T-helper 2 cell treated with Interferon-gamma antibody and Interleukin-4, amounts not matched to agents 5 μg/mL and 100 μg/mL, for 36 hours (primary cell): ENCODE measurements at places on chromosomes 3 and 15.

DNA sequence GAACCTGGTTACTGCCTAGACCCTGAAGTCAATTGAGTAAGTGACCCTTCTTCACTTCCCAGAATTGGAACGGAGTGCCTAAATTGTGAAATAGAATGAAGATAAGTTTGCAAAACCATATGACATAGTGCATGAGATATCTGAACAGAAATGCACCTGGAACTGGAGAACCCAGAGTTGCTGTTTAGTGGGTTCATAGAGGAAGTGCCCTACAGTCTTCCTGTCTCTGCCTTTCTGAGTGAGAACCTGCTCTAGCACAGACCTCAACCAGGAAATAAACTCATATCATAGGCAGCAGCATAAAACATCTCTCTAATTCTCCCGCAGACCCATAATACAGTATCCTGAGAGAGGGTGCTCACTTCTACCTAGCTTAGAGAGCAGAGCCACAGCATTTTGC is 82.9 kb downstream of the EOMES start:
- peak; percentile 10 for DNase-seq

DNA sequence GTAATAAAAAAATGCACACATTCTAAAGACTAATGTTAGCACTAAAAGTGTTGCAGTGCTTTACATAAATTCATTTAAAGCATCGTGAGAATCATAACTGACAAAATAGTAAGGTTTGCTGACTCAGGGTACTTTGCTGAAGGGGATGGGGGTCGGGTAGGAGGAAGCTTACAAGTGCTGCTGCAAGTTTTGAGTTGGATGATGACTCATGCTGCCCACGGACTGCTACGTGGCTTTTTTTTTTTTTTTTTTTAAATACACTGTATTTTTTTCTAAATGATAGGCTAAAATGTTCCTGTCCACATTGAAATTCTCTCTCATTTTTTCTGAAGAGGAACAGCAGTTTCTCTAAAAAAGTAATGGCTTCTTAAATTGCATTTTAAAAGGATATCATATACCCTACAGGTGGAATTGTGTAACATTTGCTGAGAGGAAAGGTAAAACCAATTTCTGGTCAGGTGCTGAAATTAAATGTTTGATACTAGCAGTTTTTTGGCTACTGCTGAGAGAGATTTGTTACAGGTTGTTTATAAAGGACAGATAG is 2.2 kb downstream of the MAPK6 start:
- DNase-seq, result peak; percentile 73

DNA sequence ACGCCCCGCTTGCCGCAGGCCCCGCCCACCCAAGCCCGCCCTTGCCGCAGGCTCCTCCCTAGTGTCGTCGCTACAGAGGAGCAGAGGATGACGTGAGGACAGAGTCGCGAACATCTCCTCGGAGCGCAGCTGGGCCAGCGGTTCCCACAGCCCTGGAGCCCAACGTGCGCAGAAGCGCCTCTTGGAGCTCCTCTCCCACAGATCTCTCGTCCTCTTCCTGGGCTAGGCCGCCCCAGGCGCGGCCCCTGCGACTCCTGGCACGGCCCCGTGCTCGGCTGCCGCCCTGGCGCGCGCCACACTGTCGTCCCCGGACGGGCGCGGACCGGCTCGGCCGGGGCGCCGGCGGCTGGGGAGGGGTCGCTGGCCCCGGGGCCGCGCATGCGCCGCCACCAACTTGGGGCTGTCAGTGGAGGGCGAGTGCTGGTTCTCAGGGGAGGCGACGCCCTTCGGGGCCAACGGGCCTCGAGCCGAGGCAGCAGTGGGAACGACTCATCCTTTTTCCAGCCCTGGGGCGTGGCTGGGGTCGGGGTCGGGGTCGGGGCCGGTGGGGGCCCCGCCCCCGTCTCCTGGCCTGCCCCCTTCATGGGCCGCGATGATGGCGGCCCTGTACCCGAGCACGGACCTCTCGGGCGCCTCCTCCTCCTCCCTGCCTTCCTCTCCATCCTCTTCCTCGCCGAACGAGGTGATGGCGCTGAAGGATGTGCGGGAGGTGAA is at the start of gene TRPC1:
TRPC1 (plus strand) TSS at position 67 of the 714 bp plus-strand sequence; CDS start at position 593, 526 bp downstream.
- DNase-seq, result peak; percentile 75

DNA sequence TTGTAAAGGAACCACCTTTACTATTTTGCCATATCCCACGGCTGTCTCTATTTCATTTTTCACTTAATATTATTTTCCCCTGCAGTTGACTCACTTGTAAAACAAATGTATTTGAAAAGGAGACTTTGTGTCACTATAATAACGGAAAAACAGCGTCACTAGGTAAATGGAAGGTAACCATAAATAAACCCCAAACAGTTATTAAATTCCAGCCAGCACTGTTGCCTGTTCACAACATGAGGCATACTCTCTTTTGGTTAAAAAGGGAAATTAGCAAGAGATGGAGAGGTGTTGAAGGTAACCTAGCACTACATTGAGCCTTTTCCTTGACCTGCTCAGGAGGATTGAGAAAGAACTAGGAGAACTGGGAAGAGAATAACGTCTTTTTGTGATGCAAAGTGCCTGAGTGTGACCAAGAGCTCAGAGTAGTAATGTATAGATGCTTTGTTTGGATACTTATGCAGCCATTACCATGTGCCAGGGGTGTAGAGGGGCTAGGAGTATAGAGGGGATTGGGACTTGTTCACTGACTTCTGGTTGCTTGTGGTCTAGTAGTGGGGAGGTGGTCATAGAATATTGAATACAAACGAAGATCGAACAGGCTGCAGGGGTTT is 19.6 kb downstream of the FLNB start:
- DNase-seq, result no peak

DNA sequence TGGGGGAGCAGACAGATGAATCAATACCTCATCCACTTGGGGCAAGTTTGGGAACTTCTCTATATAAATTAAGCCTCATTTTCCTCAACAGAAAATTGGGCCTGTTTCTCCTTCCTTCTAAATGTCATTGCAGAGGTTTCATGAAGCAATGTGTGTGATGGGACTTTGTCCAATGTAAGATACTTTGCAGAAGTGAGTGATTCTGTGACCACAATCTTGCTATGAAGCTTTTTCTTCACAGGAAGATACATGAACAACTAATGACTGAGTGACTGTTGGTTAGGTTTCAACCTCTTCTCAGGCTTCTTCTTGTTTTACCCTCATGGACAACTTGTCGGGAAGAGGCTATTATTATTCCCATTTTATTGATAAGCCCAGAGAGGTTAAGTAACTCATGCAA is 11.0 kb downstream of the TMEM45A start:
- no peak for DNase-seq

GRCh38 chr3:30641416-30642251 is 35.2 kb downstream of the TGFBR2 start:
- no peak for DNase-seq

DNA sequence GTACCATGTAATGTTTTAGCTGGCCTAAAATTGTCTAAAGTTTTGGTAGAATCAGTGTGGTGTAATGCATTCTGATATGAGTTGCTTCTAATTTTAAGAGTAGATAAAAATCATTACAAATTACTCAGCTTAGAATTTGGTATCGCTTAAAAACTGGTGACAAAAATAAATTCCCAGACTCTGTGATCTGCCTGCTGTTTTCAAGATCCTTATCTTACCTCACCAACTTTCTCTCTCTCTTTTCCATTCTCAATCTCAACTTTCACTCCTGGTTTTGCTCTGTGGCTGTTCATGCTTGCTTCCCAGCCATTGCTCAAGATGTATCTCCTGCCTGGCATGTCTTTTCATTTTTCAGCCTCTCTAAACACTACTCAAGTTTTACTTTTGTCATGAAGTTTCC is 45.7 kb downstream of the TCF12 start:
- DNase-seq, result peak; percentile 9

GRCh38 chr15:67839499-67839928 is 331 bp downstream of the RNU6-1 start:
- no peak for DNase-seq

- DNase-seq, result no peak
Observed at GRCh38 chr3:10815487-10815886, 541 bp upstream of the SLC6A11 start.

DNA sequence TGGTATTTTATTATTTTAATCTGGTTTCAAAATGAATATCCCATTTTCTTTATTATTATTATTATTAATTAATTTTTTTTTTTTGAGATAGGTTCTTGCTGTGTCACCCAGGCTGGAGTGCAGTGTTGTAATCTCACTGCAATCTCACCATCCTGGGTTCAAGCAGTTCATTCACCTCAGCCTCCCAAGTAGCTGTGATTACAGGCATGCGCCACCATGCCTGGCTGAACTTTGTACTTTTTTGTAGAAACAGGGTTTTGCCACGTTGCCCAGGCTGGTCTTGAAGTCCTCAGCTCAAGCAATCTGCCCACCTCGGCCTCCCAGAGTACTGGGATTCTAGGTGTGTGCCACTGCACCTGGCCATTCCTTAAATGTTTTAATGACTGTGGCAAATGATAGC is 28.6 kb downstream of the DAG1 start:
- DNase-seq, result no peak

- no peak for DNase-seq
Observed at GRCh38 chr15:31024330-31024729, 32.9 kb upstream of the MTMR10 start.

- no peak for DNase-seq
Observed at GRCh38 chr3:157527131-157527881, 24.1 kb upstream of the VEPH1 start.

DNA sequence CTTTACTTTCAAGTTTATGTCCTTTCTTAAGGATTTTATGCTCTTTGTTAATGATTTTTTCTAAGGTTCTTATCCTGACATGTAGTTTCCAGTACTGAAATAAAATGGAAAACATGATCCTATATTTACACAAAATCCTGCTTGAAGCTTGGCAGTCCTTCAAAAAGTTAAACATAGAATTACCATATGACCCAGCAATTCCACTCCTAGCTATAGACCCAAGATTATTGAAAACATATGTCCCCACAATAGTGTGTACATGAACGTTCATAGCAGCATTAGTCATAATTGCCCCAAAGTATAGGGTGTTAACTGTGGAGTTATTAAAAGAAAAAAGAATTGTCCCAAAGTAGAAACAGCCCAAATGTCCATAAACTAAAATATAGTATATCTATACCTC is 33.2 kb downstream of the ITGB5 start:
- DNase-seq, result no peak

- no peak for DNase-seq
Observed at GRCh38 chr3:177484926-177485325, 287.6 kb upstream of the TBL1XR1 start.

DNA sequence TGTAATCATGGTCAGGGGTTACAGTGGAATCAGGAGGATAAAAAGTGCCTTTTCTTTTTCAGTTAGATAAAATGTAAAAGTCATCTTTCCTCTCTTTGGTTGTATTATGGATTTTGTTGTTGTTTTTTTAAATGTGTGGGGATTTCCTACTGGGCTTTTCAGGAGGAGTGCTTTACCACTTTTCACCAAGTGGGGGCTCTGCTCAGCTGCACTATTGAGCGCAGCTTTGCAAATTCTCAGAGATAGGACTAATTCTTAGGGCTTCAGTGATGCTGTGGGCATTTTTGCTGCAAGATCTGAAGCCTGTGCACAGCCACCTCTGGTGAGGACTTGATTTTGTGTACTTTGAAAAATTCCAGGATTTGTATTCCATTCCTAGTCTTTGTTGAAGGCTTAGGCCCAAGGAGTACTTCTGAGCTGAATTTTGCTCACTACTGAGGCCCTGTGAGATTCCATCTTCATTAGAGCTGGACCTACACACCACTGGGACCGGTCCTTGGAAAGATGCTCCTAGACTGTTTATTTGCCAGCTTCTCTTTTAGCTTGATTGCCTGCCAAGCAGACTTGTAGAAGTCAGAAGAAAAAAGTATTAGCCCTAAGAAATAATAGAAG is 7.5 kb downstream of the GNB5 start:
- no peak for DNase-seq

- no peak for DNase-seq
Observed at GRCh38 chr3:115680803-115681345, 57.6 kb downstream of the GAP43 start.

DNA sequence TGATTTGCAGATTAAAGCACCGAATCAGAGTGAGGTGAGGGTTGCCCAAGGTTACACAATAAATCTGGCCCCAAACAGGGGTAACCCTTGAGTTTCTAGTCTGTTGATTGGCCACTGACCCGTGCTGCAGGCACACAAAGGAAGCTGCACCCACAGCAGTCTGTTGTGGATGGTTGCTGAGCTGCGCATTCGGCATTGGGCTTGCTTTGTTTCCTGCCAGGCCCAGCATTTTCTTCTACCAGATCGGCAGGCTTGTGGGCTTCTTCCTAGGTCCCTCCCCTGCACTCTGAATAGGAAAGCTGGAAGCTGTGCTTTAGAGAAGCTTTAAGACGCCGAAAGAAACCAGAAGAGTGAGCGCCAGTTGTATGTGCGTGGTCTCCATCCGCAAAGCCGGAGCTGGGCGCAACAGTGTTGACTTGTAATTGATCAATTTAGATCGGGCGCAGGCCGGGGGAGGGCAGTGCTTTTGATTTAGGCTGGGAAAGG is 12.1 kb downstream of the B3GNT5 start:
- no peak for DNase-seq

- DNase-seq, result no peak
Observed at GRCh38 chr3:125142940-125143339, 69.6 kb downstream of the SLC12A8 start.

GRCh38 chr3:57078344-57078634 is 17.8 kb downstream of the SPATA12 start:
- DNase-seq, result peak; percentile 10

GRCh38 chr15:97791824-97792792 is 168.4 kb upstream of the ARRDC4 start:
- DNase-seq, result no peak

DNA sequence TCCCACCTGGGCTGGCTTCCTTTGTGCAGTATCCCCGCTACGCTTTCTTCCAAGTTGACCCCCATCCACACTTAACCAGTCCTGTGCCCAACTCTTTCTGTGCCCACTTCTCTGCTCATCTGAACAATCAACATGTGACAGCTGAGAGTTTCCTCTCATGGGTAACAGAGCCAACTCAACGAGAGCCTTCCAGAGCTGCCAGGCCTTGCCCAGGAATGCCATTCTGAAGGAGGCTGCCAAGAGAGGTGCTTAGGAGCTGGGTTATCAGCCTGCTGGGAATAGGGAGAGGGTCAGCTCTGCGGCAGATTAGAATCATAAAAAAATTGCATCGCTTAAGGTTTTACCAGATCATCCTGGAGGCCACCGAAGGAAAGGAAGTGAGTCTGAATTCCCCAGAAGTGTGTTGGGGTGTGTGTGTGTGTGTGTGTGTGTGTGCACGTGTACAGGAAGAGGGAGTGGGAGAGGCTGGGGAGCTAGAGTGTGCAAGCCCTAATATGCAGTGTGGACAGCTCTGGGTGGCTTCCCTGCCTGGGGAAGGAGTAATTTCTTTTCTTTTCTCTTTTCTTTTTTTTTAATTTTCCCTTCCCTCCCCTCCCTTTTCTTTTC is 66.7 kb downstream of the ITGA11 start:
- DNase-seq, result peak; percentile 10
